ENCODE measurements at places on chromosomes 4 and X.

DNA sequence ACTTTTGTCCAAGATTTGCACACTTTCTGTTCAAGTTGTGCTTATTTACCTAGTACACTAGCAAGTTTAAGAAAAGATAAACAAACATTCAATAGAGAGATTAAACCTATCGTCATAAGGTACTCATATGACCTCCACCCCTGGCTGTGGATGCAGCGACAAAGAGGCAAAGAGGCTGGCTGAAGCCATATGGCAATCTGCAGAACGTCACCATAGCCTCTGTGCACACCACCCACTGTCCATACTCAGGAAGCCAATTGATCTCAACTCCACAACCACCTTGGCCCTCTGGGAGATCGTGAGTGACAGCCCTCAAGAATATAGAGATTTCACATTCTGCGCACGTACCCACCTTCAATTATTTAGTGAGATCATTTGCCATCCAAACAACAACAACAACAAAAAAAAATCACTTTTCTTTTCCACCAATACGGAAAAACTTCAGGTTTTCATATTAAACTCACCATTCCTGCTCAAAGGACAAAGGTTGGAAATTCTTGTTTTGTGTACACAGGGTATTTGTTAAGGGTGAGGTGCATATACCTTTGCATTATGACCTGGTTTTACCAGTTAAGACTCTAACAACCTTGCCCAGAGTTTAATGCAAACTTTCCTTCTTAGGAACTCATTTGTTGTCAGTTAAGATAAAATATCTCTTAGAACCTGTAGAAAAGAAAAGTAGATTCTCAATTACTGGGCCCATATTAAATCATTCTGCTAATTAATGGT, 243.0 kb upstream of the FSTL5 start:
- no peak for DNase-seq

GRCh38 chrX:150566734-150567182, 1.7 kb upstream of the MTM1 start:
- DNase-seq = no peak

GRCh38 chr4:112832493-112832892, 195.6 kb downstream of the LARP7 start:
- DNase-seq = no peak

GRCh38 chr4:20431543-20431951, 179.8 kb downstream of the SLIT2 start:
- no peak for DNase-seq

DNA sequence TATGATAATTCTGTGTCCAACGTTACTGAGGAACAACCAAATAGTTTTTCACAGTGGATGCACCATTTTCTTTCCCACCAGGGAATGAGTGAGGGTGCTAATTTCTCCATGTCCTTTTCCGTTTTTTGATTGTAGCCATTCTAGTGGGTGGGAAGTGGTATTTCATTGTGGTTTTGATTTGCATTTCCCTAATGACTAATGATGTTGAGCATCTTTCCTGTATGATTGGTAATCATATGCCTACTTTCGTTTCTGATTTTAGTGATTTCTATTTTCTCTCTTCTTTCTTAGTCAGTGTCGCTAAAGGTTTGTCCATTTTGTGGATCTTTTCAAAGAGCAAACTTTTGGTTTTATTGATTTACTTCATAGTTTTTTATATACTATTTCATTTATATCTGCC, 32.1 kb upstream of the TEX13D start:
- DNase-seq = no peak

DNA sequence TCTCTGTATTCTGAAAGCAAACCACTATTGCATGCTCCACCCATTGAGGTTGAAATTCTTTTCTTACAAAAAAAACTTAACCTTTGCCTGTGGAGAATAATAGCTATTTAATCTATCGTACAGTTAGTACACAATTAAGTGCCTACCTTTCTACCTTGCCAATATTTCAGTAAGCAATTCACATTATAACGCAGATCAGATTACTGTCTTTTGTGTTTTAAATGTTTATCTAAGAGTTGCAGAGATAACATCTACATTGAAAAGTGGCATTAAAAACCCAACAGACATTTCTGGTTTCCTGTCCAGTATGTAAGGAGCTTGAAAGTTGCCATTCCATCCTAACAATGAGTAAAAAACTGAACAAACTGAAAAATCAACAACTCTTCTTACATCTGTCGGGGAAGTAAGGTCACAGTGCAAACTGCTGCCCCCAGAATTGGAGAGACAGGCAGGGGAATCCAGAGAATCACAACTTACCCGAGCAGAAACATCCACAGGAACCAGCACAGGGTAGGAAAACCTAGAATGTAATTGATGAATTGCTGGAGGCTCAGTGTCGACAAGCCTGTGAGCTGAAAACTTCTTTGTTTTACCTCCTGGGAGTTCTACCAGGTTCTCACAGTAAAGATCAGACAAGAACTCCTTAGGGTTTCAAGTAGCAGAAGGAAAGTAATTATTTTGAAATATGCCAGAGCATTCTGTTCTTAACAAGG, 27.3 kb upstream of the ACSL4 start:
- DNase-seq = no peak

GRCh38 chr4:55124322-55125076, 896 bp downstream of the KDR start:
- DNase-seq = no peak

DNA sequence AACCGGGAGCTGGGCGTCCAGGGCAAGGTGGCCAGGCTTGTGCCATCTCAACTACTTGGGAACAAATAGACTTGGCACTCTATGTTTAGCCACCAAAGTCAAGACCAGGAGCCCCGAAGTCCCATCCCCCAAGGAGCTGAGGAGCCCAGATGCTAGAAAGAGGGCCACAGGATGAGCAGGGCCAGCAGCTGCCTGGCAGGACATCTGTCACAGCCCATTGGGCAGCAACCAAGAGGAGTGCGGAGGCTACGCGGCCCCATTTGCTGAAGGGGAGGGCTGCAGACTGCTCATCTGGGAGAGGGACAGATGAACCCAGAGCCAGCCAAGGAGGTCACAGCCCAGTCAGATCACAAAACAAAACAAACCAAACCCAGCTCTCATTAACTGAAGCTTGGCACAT, 22.9 kb upstream of the SOWAHD start:
- DNase-seq = no peak
